T-helper 2 cell treated with Interferon-gamma antibody and Interleukin-4, amounts not matched to agents 100 ng/mL and 5 ng/mL, for 36 hours (primary cell): ENCODE measurements at places on chromosomes 5 and 9. TPM values are rescaled to one million over a fixed set of nuclear protein-coding genes. Genes with fewer than 3 reads are reported as not detected.

Gene DMRT3
- total RNA-seq: not detected in 2 replicates

Gene FYB1
- total RNA-seq: 193 and 203 TPM in 2 replicates

Gene IRX1
- not detected in 2 replicates for total RNA-seq

Gene IFNA10
- not detected in 2 replicates for total RNA-seq

Gene LMBRD2
- 11.6 and 14.8 TPM in 2 replicates for total RNA-seq

Gene FAM78A
- total RNA-seq: 99.3 and 101 TPM in 2 replicates

Gene AGXT2
- total RNA-seq: not detected in 2 replicates

Gene PCDHB15
- total RNA-seq: not detected in 2 replicates
